Fibroblast of skin of back (primary cell): ENCODE measurements at places on chromosomes 6 and 20.

DNA sequence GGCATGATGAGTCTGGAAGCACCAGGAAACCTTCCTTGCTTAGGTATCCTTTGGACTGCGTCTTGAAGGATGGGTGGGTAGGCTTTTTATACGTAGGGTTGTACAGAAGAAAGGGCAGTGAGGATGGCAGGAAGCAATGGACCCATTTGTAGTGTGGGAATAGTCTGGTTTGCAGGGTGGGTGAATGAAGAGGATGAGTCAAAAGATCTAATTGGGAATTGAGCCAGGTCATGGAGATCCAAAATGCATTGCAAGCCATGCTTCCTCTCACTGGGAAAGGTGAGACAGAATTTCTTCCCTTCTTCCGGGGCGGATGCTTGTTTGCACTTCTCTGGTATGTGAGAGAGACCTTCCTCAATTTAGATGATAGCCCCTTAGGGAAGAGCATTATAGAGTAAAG is 10.1 kb upstream of the BTBD3 start:
- peak; percentile 30 for DNase-seq

- DNase-seq = peak; percentile 80
These were observed 9.4 kb upstream of the PYGB start for GRCh38 chr20:25238319-25239037.

- DNase-seq = no peak
These were observed 25.6 kb downstream of the UTRN start for GRCh38 chr6:144310765-144311164.

- no peak for DNase-seq
These were observed 1.5 kb downstream of the LIN28B start for GRCh38 chr6:104958178-104959025.

DNA sequence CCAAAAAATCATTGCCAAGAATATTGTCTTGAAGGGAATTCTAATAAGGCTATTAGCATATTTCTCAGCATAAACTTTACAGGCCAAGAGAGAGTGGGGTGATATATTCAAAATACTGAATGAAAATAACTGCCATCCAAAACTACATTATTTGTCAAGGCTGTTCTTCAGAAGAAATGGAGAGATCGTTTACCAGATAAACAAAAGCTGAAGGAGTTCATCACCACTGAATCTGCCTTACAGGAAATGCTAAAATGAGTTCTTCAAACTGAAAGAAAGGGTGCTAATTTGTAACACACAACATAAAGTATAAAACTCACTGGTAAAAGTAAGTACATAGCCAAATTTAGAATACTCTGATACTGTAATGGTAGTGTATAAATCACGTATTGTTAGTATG is 517.0 kb downstream of the TENT5A start:
- no peak for DNase-seq

GRCh38 chr6:113860181-113860955 is 3.2 kb downstream of the MARCKS start:
- DNase-seq = peak; percentile 57

DNA sequence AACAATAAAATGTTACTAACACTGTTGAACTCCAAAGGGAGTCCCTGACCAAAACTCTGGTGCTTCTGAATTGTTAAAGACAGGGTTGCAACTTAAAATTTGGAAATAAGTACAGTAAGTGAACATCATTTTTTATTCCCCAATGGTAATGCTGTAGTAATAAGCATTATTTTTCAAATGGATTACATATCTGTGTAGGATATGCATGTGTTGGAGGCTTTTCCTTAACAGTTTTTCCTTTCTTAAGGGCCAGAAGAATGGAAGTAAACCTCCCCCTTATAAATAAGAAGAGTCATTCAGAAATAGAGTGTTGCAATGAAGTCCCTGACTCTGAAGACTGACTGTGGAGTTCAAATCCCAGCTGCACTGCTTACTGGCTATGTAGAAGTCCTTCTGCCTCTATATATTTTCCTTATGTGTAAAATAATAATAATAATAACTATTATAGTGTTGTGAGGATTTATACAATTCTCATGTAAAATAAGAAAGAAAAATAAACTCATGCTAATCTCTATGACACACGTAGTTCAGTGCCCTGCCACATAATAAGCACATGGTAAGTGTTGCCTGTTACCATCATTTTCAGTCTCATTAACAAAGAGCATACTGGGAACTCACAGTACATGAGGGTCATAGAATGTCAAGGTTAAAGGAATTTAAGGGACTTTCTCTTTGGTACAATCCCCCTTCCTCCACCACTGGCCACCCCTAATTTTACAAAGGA is 129.8 kb upstream of the SMLR1 start:
- no peak for DNase-seq

- DNase-seq = no peak
These were observed 14.9 kb downstream of the GHRH start for GRCh38 chr20:37246736-37247135.

DNA sequence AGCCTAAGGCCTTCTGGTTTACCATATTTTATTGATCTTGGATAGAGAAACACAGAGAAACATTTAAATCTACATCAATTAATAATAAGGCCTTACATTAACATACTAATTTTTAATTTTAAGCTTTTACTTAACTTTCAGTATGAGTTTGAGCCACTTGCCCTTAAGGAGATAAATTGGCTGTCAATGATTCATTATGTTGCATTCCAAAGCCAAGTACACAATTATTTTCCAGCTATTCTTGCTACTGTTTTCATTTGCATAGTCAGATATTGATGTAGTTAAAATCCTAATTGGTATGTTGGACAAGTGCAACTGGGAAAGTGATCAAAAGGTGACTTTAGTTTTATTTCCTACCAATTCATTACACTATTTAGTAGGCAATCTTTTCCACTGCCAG is 58.2 kb downstream of the MOCS1 start:
- DNase-seq = no peak
